Pancreas (tissue), 10 donors: ENCODE measurements at places on chromosomes 2 and 18. TPM values are rescaled to one million over a fixed set of nuclear protein-coding genes. Genes with fewer than 3 reads are reported as not detected.

DNA sequence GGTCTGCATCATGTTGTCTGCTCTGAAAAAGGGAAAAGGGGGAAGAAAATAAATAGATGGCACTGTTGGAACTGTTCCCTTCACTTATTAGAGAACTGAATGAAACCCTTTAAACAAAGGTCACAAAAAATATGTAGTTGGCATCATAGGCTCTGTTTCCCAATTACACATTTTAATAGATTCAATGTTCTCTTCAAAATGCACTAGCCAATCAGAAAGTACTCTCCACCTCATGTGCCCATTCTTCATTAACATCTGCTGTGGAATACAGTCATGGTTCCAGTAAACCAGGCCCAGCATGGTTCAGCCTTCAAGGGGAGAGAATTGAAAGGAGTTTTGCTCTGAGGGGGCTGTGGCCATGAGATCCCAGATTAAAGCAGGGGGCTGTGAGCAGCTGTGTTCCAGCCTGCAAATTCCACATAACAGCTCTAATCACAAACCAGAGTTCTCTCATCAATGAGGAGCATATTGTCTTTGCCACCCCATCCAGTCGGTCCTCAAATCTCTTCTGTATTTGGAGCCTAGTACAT is 165.9 kb upstream of the CREB1 start:
- no peak overlapping the region for H3K4me3 ChIP-seq
- no peaks in the 10 kb centered on the region for H3K4me1 ChIP-seq
- peaks cover 2% of the 10 kb centered on the region for H3K27me3 ChIP-seq
- no peak overlapping the region for H3K27ac ChIP-seq
- H3K36me3 ChIP-seq, result no peaks in the 10 kb centered on the region
- DNase-seq, result no peak

GRCh38 chr2:14902953-14903352 is 270.4 kb downstream of the LRATD1 start:
- no peak overlapping the region for H3K27ac ChIP-seq
- H3K4me1 ChIP-seq, result peaks cover 9% of the 10 kb centered on the region
- no peak overlapping the region for H3K4me3 ChIP-seq

- H3K27ac ChIP-seq, result no peak overlapping the region
- no peaks in the 10 kb centered on the region for H3K4me1 ChIP-seq
- no peaks in the 10 kb centered on the region for H3K27me3 ChIP-seq
- H3K36me3 ChIP-seq, result no peaks in the 10 kb centered on the region
- DNase-seq, result no peak
These were observed 32.7 kb downstream of the YPEL5 start for GRCh38 chr2:30179536-30179935.

- H3K4me1 ChIP-seq, result peaks cover 5% of the 10 kb centered on the region
- no peak for DNase-seq
- no peaks in the 10 kb centered on the region for H3K27me3 ChIP-seq
These were observed 25.2 kb upstream of the FAM110C start for GRCh38 chr2:71309-72035.

The RBMS1 gene
- 9.3 TPM for polyA plus RNA-seq

DNA sequence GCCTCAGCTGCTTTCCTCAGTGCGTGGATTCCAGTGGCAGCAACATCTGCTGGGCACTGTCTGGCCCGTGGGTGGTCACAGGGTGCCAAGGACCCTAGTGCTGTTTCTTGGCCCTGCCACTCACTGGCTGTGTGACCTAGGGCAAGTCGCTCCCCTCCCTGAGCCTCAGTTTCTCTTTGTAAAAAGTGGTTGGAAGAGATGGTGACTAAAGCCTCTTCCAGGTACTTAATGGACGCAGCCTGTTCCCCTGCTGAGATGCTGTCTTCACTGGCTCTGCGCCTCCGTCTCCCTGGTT is 42.2 kb downstream of the ATOH8 start:
- H3K27me3 ChIP-seq, result no peaks in the 10 kb centered on the region
- no peaks in the 10 kb centered on the region for H3K36me3 ChIP-seq
- no peaks in the 10 kb centered on the region for H3K4me1 ChIP-seq
- H3K4me3 ChIP-seq, result no peak overlapping the region
- no peak for DNase-seq
- no peak overlapping the region for H3K27ac ChIP-seq

The CCDC121 gene
- polyA plus RNA-seq, result 2.0 TPM

The TMEM214 gene
- 72.1 TPM for polyA plus RNA-seq

GRCh38 chr2:161613161-161613560 is 11.1 kb upstream of the SLC4A10 start:
- no peak for DNase-seq
- H3K27me3 ChIP-seq, result no peaks in the 10 kb centered on the region
- H3K4me3 ChIP-seq, result no peak overlapping the region
- H3K36me3 ChIP-seq, result no peaks in the 10 kb centered on the region

The VRK2 gene
- 7.8 TPM for polyA plus RNA-seq

The SCN9A gene
- 1.6 TPM for polyA plus RNA-seq

- no peaks in the 10 kb centered on the region for H3K36me3 ChIP-seq
- no peak overlapping the region for H3K27ac ChIP-seq
- no peaks in the 10 kb centered on the region for H3K4me1 ChIP-seq
- no peak overlapping the region for H3K4me3 ChIP-seq
- H3K27me3 ChIP-seq, result no peaks in the 10 kb centered on the region
- no peak for DNase-seq
These were observed 266.9 kb downstream of the ZNF385B start for GRCh38 chr2:179594268-179595112.

The TXNDC2 gene
- not detected for polyA plus RNA-seq

The RSAD2 gene
- polyA plus RNA-seq, result 0.95 TPM

The ERICH2 gene
- polyA plus RNA-seq, result 1.6 TPM

The UGT1A10 gene
- not detected for polyA plus RNA-seq

The SCG2 gene
- polyA plus RNA-seq, result 30.0 TPM

DNA sequence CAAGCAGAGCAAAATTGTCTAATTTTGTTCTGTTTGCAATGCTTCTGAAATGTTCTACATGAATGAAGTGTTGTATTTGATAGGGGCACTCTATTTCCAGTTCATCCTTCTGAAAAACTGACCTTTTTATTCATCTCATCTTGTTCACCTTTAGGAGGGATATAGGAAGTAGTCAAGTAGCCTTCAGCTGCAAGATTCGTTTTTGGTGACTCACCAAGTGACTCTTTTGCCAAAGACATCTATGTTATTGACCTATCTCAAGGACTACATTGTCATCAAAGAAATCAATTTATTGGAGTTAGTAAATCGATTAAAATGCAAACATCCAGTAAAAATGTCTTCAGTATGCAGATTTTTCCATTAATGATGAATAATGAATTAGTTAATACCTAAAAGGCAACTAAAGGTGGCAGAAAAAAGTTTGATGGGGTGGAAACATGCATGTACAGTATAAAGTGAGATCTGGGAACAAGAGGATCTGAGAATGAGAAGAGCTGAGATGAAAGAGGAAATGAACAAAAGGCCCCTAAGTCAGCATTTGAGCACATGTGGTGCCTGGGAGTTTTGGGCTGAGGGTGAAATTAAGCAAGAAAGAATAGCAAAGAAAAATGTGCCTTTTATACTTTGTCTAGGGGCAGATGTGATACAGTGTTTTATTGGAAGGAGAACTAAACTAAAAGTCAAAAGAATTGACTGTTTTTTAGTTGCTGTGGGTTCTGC is 255.1 kb upstream of the LINC00305 start:
- no peaks in the 10 kb centered on the region for H3K36me3 ChIP-seq
- DNase-seq, result no peak
- H3K4me3 ChIP-seq, result no peak overlapping the region
- no peaks in the 10 kb centered on the region for H3K4me1 ChIP-seq
- no peaks in the 10 kb centered on the region for H3K27me3 ChIP-seq

The SLC9A4 gene
- polyA plus RNA-seq, result not detected

The DNER gene
- 0.72 TPM for polyA plus RNA-seq

DNA sequence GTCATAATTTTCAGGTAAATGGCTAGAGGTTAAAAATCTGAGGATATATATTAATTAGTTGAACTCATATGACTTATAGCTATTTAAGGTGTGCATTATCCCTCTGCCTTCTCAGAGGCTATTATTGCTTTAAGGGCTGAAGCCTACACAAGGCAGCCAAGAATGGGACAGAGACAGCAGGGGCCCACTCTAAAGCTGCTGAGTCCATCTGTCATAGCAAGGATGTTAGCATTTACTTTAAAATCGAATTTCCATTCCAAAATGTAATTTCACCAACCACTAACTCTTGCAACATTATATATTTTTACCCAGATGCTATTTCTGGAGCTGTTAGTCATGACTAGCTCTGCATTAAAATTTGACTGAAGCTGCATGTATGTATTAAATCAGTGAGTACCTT is 236.3 kb upstream of the FSIP2 start:
- no peaks in the 10 kb centered on the region for H3K4me1 ChIP-seq
- H3K27ac ChIP-seq, result no peak overlapping the region
- H3K4me3 ChIP-seq, result no peak overlapping the region
- no peaks in the 10 kb centered on the region for H3K27me3 ChIP-seq
- no peaks in the 10 kb centered on the region for H3K36me3 ChIP-seq

DNA sequence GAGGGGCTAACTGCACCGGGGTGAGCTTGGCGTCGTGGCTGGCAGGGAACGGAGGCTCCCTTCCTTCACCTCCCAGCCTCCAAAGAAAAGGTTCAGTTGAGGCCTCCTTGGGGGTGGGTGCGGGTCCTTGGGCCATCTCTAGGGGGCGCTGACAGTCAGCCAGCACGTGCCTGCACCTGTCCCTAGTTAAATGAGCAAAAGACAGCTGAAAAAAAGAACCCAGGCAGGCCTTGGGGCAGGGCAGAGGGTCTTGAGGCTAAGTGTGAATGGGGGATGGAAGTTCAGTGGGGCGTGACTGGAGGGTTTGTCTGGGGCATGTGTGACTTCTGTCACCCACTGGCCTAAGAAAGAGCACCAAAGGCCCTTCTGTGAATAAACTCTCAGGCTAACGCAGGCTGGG is 56.4 kb downstream of the ZFP36L2 start:
- no peaks in the 10 kb centered on the region for H3K36me3 ChIP-seq
- H3K27me3 ChIP-seq, result no peaks in the 10 kb centered on the region
- no peak overlapping the region for H3K4me3 ChIP-seq
- peak overlapping the region; percentile 58 for H3K27ac ChIP-seq
- H3K4me1 ChIP-seq, result peaks cover 20% of the 10 kb centered on the region
- DNase-seq, result peak; percentile 73

- H3K27me3 ChIP-seq, result no peaks in the 10 kb centered on the region
- no peaks in the 10 kb centered on the region for H3K36me3 ChIP-seq
- H3K4me3 ChIP-seq, result no peak overlapping the region
These were observed 93.2 kb downstream of the CABYR start for GRCh38 chr18:24231773-24232735.

GRCh38 chr18:12264864-12265263 is 10.7 kb downstream of the CIDEA start:
- H3K4me1 ChIP-seq, result no peaks in the 10 kb centered on the region
- H3K27ac ChIP-seq, result no peak overlapping the region
- DNase-seq, result no peak
- H3K4me3 ChIP-seq, result no peak overlapping the region

DNA sequence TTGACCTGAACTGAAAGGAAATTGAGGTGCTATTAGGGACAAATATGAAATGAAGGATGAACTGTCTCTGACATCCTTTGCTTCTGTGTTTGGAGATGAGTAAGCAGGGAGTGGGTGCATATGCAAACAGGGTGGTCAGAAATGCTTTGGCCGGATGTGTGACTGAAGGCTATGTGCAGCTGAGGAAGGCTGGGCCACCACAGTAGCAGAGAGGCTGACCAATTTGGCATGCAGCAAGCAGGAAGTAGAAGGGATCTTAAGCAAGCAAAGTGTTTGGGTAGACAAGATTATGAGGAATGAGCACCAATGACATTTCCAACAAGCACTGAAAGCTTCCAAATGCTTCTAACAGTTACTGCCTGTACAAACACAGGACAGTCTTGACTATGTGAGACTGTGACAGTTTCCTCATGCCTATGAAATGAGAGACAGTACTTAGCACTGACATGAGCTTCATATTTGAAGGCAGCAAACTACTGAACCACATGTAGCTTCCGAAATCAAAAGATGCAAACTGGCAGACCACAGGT is 3.3 kb upstream of the ACTR3 start:
- H3K36me3 ChIP-seq, result no peaks in the 10 kb centered on the region
- no peak overlapping the region for H3K4me3 ChIP-seq
- no peaks in the 10 kb centered on the region for H3K27me3 ChIP-seq
- no peak overlapping the region for H3K27ac ChIP-seq

- no peaks in the 10 kb centered on the region for H3K36me3 ChIP-seq
- DNase-seq, result no peak
- no peaks in the 10 kb centered on the region for H3K27me3 ChIP-seq
- H3K4me3 ChIP-seq, result no peak overlapping the region
These were observed 17.4 kb upstream of the RMDN2 start for GRCh38 chr2:37907501-37908225.

The TGFA gene
- 3.8 TPM for polyA plus RNA-seq

The KRTCAP3 gene
- polyA plus RNA-seq, result 33.0 TPM

The LYPD6 gene
- 0.91 TPM for polyA plus RNA-seq

DNA sequence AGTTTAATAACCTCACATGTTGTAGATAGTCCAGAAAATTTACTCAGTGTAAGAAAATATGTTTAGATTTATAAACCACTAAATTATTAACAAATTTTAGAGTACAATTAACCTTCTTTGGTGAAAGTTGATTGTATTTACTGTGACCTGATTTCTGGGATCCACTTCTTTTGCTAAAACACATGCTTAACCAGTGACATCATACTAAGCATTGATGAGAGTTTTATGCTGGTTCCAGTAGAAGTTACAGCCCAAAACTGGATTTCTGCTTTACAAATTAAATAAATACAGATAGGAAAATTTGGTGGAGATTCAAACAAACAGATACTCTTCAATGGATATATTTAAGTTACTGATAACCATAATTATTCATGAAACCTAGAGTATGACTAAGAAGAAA is 40.9 kb downstream of the RBBP8 start:
- DNase-seq, result no peak
- H3K4me3 ChIP-seq, result no peak overlapping the region
- H3K27ac ChIP-seq, result no peak overlapping the region
- H3K27me3 ChIP-seq, result no peaks in the 10 kb centered on the region
- no peaks in the 10 kb centered on the region for H3K36me3 ChIP-seq

The ASB18 gene
- not detected for polyA plus RNA-seq

- no peaks in the 10 kb centered on the region for H3K36me3 ChIP-seq
- no peaks in the 10 kb centered on the region for H3K4me1 ChIP-seq
- no peak overlapping the region for H3K27ac ChIP-seq
- H3K4me3 ChIP-seq, result no peak overlapping the region
These were observed 21.0 kb downstream of the ZSWIM2 start for GRCh38 chr2:186827862-186828492.

DNA sequence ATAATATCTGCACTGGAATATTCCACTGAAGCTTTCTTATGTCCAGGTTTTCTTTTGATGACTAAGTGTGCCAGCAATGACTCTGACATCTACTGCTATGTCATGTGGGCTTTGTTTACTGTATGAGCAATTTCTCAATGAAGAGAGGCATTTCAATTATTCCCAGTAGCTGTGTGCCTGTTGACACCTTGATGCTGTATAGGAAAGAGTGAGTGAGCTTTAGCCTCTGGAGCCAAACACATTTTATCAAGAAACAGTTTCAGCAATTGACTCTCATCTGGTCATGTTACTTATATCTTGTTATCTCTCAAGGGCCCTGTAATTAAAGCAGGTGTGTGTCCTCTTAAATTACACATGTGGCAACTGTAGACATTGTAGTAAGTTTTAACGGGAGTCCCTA is 493.2 kb upstream of the FANCL start:
- DNase-seq, result no peak
- H3K36me3 ChIP-seq, result no peaks in the 10 kb centered on the region
- no peaks in the 10 kb centered on the region for H3K27me3 ChIP-seq
- no peak overlapping the region for H3K4me3 ChIP-seq

The BMP10 gene
- not detected for polyA plus RNA-seq
